Stimulated activated CD4-positive, alpha-beta T cell treated with anti-CD3 and anti-CD28 coated beads, Interleukin-4, amount 100 ng/mL, for 1 hour (primary cell): ENCODE measurements at places on chromosomes 6 and 20.

DNA sequence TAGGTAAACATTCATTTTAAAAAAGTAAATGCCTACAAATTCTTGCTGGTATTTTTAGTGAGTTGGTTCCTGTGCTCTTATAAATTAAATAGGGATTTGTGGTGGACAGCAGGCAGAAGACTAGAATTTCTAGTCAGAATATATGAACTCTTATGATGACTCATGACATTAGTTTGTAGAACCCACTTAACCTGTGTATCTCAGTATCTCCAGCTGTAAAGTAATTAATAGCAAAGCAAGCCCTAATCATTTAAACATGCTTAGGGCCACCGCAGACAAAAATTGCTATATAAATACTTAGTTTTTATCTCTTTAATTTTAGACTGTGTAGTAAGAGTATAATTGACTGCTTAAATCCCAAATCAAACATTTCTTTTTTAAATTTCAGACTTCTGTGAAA lies 2.4 kb downstream of the FAM135A start:
- DNase-seq, result no peak

- no peak for DNase-seq
Observed at GRCh38 chr6:151729829-151730495, 77.5 kb upstream of the ESR1 start.

DNA sequence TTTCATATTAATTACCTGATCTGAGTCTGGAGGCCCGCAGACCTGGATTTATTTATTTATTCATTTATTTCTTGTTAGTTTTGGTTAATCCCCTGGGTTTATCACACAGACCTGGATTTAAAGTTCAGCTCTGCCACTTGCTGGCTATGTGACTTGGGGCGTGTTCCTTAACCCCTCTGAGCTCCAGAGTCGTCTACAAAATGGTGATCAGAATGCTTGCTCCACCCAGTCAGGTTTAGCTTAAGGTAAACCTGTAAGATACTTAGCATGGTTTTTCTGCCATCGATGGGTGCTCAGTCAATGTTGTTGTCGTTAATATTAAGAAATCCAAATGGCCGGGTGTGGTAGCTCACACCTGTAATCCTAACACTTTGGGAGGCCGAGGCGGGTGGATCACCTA lies 23.4 kb downstream of the SHLD1 start:
- no peak for DNase-seq

GRCh38 chr20:29690274-29690673 lies 1567.2 kb upstream of the DEFB115 start:
- no peak for DNase-seq

DNA sequence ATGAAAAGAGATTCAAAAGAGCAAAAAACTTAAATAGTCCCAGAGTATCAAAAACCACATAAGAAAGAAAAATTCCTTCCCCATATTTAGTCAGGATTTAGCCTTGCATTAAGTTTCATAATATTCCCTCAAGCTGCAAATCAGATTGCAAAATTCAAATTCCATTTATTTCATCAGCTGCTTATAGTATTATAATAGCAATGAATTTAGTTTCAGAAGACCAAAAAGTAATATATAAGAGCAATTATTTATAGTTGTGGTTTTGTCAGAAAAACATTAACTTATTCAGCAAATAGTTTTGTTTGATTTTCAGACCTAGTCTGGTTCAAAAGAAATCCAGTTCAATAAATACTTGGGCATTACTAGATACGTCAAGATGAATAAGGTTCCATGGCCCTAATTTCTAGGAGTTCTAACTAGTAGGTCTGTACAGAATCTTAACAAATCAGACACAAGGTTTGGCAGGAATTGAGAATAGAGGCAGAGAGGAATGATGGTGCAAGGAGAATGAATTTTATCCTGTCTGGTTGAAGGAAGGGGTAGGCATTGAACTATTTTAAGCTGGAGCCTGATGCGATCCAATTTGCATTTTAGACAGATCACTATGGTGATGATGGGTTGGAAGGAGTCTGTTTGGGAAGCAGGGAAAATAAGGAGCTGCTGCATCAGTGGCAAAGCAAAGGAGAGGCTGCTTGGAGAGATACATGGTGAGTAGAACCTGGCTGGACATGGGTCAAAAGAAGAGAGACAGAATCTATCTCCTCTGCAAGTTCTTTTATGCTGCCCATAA lies 163.9 kb upstream of the STXBP5 start:
- no peak for DNase-seq

DNA sequence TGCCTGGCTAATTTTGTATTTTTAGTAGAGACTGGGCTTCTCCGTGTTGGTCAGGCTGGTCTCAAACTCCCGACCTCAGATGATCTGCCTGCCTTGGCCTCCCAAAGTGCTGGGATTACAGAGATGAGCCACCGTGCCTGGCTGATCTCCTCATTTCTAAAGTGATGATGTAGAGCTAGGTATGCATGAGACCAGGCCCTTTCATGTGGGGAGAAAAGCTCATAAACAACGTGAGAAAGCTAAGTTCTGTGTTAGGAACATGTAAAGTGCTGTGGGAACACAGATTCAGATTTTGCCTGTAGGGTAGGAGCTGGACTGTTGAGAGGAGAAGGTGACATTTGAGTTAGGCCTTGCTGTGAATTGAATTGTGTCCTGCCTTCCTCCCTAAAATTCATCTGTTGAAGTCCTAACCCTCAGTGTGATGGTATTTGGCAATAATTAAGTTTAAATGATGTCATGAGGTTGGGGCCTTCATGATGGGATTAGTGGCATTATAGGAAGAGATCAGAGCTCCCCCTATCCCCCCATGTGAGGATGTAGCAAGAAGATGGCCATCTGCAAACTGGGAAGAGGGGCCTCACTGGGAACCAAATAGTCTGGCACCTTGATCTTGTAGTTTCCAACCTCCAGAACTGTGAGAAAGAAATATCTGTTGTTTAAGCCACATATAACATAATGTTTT lies 49.2 kb downstream of the SCAND1 start:
- DNase-seq, result no peak

DNA sequence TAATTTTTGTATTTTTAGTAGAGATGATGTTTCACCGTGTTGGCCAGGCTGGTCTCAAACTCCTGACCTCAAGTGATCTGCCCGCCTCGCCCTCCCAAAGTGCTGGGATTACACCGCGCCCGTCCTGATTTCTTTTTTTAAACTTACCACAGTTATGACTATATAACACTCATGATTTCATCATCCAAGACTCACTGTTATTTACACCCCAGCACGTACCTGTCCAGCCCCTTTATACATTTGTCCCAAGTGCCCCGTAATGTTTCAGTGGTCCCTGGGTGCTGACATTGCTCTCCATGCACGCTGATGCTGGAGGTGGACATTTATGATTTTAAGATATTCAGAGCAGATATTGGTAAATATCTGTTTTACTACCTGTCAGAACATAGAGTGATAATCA lies 219.9 kb upstream of the GMDS start:
- no peak for DNase-seq
